ENCODE measurements at places on chromosomes 6 and 20.

GRCh38 chr6:111993342-111993741, 60.6 kb upstream of the CCN6 start:
- peak; percentile 66 for DNase-seq

DNA sequence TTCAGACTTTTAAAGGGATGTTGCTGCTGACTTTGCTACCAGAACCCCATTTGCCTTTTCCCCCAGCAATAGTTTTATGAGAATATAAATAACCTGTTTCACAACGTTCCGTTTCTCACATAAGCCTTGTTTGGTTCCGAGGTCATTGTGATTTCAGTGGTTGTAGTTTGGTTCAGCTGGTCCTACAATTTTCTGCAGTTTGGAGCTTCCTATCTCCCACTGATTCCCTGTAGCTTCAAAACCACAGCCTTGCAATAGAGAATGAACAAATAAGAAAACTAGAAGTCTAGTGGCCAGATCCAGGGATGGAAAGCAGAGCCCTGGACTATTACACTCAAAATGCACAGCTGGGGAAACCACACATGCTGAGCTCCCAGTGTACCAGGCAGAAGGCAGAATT, 24.1 kb upstream of the SH3BGRL2 start:
- no peak for DNase-seq

GRCh38 chr6:56486681-56487080, 156.0 kb downstream of the DST start:
- DNase-seq = no peak

DNA sequence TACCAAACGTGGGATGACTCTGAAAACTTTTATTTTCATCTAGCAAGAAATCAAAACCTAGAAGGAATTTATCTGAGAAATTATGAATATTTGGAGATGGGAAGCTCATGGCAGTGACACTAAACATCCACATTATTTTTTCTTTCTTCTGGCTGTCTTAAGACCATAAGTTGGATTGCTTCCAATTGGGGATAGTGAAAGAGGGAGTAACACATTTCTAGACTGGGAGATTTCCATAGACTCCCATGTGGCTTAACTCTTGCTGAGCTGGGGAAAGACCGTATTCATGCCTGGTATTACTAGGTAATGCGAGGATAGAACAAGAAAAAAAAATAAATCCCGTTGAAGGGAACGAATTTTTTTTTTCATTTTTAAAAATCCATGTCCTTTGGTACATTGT, 120.0 kb downstream of the UTRN start:
- DNase-seq = no peak

- DNase-seq = no peak
Observed at GRCh38 chr20:57350081-57350710, 859 bp upstream of the RAE1 start.

- peak; percentile 49 for DNase-seq
Observed at GRCh38 chr6:118660218-118660569, 8.8 kb upstream of the CEP85L start.

DNA sequence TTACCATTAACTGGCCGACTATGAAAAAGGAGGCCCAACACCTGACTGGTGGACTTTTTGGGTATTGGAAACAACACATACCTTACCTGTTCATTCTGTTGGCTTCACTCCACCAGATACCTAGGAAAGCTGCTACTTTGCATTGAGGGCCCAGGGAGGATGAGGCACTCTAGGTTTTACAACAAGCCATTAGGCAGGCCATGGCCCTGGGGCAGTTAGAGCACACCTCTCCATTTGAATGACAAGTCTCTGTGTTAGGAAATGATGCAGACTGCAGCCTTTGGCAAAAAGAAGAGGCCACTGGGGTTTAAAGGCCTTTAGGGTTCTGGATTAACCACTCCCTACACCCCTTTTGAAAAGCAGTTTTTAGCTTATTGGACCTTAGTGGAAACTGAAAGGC, 144.3 kb downstream of the OR2B2 start:
- no peak for DNase-seq

- DNase-seq = peak; percentile 8
Observed at GRCh38 chr6:12911427-12911826, 194.9 kb downstream of the PHACTR1 start.

DNA sequence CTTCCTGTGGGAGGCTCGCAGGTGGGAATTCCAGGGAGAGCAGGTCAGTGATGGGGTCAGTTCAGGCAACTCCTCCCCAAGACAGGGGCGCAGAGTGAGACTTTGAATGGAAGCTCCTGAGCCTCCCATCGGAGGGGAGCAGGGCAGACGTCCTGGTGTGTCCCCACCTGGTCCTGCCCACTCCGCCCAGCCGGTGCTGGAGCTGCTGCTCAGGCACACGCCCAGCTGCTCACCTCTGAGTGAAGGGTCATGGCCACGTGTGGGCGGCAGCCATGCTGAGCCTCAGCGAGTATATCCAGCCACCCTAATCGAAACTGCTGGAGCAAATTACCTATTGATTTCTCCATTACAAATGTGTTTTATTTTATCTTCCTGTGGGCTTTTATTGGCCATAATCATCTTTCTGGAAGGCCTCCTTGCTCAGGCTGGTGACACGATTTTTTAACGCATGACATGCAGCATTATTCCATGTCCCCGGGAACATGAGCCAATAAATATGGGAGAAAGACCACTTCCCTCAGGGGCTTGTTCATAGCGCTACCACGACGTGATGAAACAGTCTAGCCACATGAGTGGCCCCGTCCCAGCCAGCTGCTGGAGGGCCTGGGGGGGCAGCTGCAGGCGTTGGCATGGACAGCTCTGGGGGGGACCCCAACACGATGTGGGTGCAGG, 148.1 kb downstream of the TAF4 start:
- DNase-seq = no peak

GRCh38 chr6:18016698-18017097, 29.3 kb upstream of the KIF13A start:
- DNase-seq = no peak

DNA sequence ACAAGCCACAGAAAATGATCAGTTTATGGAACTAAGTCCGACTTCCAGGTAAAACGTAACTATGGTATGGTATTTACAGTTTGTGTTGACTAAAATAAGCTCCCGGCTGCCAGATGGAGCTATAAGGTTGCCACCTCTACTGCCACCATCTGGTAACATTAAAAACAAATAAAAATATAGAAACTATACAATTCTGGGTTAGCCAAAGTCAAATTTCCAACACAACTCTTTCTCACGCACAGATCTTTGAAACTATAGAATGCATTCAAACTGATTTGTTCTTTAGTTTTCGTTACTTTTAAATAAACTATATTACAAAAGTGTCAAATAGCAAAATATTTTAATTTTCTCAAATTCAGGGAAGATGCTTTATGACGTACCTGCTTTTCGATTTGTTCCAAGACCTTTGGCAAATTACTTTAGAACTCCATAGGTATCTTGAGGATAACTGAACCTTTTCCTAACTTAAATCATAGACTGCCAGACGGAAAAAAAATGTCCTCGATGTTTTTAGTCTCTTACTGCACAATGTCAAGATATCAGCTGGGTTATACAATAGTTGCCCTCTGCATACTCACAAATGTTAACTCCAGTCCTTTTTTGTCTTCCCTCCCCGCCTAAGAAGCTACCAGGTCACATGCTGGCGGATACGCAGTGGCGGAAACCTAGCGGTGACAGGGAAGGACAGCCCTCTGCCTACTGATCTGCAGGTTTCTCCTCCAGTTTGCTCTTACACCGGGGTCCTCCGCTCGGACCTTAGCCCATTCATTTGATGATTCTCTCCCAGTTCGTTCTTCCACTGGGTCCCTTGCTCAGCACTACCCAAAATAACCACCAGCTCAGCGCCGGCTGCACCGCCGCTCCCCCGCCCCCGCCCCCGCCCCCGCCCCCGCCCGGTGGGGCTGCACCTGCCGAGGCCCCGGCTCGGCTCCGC, 888 bp downstream of the SLC17A5 start:
- DNase-seq = peak; percentile 72

GRCh38 chr6:145865595-145865994, 51.0 kb upstream of the FBXO30 start:
- DNase-seq = no peak

- no peak for DNase-seq
Observed at GRCh38 chr6:169253337-169254238, at the start of gene THBS2. Gene THBS2 (minus strand): TSS chr6:169253846. CDS start chr6:169250784, 3,062 bp downstream.

DNA sequence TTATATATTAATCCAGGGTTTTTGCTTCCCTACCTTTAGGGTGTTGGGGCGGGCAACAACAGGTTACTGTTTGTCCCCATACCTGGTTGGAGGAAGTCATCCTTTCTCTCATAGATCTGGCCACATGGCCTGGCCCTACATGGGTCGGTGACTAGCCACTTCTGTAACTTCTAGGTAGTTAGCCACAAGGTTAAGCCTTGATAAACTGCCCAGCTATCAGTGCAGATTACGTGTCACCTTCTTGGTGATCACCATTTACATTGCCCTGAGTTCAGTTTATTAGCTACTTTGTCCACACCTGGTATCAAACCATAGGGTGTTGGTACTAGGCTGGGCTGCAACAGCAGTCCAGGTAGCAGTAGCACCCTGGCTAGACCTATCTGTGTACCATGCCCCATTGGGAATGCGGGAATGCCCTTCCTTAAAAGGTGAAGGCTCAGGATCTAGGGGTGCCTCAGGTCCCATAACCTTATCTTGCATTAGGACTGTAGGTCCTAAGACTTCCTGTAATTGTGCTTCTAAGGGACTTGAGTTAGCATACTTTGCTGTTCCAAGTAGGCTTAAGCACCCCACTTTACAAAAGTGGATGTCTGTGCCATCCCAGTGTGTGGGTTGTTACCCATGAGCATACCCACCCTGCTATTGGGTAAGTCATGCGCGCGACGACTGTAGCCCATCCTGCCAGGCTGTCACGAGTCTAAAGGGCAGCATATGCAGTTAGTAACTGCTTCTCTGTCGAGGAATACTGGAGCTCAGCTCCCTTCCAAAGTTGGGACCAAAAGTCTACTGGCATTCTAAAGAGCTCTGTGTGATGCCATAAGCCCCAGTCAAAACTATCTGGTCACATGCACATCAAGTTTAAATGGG, 5.2 kb downstream of the ZKSCAN3 start:
- DNase-seq = no peak

DNA sequence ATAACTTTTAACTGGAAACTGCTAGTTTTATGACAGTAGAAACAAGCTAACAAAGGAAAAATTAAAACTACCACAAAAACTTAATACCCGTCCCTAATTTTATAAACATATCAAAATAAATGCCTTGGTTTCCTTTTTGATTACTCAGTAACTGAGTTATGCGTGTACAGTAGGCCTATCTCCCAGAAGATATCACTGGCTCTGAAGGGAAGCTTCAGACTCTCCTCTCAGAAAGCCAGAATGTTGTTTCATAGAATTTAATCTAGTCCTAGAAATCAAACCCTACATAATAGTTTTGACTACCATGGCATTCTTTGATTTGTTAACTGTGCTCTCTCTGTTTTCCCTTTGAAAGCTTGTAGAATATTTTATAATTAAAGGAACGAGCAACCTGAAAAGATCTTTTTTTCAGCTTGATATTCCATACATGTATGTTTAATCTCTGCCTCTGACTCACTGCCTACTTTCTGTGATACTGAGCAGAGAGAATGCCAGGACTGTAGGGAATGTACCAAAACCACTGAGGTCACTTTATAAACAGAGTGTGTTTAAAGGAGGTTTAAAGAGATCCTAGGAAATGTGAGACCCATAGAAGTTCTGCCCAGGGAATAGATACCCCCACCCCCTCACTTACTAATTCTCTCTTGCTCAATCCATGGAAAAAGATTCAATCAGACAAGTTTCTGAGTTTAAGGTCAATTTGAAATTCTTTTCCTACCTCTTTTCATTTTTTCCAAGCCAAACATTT, 311.5 kb downstream of the HDGFL1 start:
- no peak for DNase-seq

DNA sequence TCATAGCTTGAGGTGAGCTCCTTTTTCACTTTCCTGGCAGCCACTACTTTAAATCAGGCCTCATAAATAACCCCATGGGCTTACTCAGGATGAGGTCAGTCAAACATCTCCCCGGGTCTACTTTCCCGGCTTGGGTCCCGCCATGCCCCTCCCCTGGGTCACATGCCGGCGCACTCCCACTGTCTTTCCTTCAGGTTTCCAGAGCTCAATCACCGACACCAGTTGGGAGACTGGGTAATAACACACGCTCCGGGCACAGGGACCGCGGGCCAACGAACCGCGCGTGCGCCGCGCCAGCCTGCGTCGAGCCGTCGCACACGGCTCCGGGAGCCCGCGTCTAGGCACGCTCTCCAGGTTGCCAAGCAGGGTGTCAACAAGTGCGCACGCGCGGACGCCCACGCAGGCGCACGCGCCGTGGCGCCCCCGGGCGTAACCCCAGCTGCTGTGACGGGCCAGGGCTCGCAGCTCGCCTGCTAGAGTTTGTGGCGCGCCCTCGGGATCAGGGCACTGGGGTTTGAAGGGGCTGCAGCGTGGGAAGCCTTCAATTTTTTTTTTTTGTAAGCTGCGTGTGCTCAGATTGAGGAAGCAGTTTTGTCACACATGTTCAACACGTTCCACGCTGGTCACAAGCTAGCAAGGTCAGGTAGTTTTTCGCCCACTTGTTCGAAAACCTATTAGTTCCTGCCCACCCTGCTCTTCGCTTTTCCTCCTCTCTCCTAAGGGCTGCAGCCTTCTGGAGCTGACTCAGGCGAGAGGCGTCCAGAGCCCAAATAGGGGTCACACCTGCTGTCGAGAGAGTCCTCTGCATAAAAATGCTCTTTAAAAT, 31.8 kb downstream of the TFAP2B start:
- no peak for DNase-seq

GRCh38 chr20:62357187-62357667, 9.9 kb downstream of the LAMA5 start:
- no peak for DNase-seq

DNA sequence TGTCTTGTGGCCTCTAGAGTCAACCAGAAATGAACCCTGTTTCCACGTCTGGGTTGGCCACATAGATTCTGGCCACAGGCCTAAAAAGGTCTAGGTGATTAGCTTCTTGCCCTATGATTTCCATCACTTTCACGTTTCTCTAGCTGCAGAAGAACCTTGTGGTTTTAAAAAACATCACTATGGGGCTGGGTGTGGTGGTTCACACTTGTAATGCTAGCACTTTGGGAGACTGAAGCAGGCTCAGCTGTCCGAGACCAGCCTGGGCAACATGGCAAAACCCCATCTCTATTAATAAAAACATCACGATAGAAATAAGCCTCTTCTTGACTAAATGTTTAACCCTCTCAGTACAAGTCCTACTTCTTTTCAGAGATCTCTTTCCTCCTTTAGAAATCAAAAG, 27.6 kb downstream of the POLR1C start:
- DNase-seq = no peak

DNA sequence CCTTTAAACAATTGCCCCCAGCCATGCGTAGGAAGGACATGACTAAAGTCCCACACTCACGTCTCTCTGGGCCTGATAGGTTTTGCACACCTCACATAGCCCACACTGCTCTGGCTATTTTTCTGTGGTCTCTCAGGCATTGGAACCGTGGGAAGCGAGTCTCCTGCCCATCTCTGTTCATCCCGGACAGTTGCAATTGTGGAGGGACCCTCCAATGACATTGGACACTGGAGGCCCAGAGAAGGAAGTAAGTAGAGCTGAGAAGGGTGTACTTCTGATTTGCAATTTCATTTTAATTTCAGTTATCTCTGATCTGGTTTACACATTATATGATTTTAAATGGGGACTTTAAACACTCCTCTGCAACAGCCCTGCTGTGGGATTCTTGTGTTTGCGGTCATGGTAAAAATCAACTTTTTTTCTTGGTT, 23.3 kb upstream of the CST3 start:
- no peak for DNase-seq

- DNase-seq = no peak
Observed at GRCh38 chr6:22356362-22356940, 59.6 kb upstream of the PRL start.
